ENCODE measurements at places on chromosomes 2 and 18. TPM values are rescaled to one million over a fixed set of nuclear protein-coding genes. Genes with fewer than 3 reads are reported as not detected.

DNA sequence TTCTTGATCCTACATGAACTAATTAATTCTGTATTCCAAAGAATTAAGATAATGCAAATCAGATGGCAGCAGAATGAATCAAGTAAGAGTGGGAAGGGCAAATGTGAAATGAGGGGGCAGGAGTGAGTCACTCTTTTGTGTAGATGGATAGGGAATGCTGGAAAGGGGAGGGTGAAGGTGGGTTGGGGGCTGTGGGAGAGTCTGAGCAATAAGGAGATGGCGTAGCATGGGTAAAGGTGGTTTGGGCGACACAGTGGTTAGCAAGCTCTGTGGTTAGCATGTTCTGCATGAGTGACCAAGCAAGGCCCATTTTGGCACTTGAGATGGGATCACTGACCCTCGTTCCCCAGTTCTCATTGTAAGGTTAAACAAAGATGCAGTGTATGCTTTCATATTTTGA lies 20.4 kb downstream of the GPD2 start:
- DNase-seq, result no peak

DNA sequence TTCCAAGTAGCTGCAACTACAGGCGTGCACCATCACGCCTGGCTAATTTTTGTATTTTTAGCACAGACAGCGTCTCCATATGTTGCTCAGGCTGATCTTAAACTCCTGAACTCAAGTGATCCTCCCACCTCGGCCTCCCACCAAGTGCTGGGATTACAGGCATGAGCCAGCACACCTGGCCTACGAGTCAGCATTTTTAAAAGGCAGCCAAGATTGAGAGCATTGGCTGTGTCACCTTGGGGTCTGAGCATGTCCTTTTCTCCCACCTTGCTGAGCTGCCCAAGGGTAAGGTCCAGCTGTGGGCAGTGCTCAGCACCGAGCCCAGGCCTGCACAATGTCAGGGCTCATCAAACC lies 142.8 kb upstream of the LMAN1 start:
- no peak for DNase-seq

- no peak for DNase-seq
These were observed 2.8 kb downstream of the G6PC2 start for GRCh38 chr2:168903888-168904287.

GRCh38 chr2:144774809-144775208 lies 254.9 kb upstream of the ZEB2 start:
- DNase-seq, result no peak

DNA sequence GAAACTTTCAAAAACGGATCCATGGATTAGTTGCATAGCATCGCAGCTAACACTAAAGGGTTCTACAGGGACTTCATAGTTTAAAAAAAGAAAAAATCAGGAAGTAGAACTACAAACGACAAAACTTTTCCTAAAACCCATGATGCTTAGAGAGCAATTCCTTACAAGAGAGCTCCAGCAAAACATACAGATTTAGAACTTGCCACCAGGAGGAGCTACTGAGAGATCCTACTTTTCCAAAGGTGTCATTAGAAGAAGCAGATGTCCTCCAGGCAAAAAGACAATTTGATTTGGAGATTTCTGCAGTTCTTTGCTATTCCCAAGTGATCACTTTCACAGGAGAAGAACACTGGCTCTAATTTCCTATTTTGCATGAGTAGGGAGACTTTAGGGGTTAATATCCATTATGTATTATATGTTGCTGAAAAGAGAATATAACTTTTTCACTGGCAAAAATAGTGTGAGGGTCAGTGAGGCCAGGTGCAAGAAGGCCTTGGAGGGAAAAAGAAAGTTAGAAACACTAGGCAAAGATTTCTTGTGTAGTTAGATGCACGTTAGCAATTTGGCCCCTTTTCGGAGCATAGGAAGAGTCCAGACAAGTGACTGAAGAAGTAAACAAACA lies 436.2 kb downstream of the SUCLG1 start:
- peak; percentile 4 for DNase-seq

- DNase-seq, result no peak
These were observed 224.4 kb upstream of the COPS8 start for GRCh38 chr2:236861196-236861875.

The CGREF1 gene
- total RNA-seq, result not detected

The SLC19A3 gene
- not detected for total RNA-seq

The SRSF7 gene
- total RNA-seq, result 314 TPM

The RAPGEF4 gene
- total RNA-seq, result not detected
